ENCODE measurements at places on chromosomes 2 and 18. TPM values are rescaled to one million over a fixed set of nuclear protein-coding genes. Genes with fewer than 3 reads are reported as not detected.

The UCN gene
- 1.2 TPM for total RNA-seq

The SKOR2 gene
- total RNA-seq, result not detected

The CELF4 gene
- total RNA-seq, result not detected

The POU3F3 gene
- total RNA-seq, result not detected

DNA sequence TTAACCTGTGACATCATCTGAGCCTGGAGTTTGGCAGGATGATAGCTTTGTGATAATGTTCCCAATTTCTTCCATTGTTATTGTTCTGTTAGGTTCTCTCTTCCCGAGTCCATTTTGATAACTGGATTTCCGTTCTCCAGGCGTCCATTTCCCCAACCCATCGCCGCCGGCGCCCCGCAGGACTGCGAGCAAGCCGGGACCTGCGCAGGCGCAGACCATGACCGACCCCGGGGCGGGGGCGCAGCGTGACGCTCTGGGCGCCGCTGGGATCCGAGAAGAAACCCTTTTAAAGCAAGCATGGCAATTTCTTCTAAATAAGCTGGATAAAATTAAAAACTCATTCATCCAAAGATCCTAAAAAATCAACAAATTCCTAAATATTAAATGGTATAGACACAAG is at the start of gene SLC25A52:
SLC25A52 (minus strand) TSS at position 186 of the 400 bp plus-strand sequence. CDS start 219 bp downstream, outside the sequence.
- no peak for DNase-seq

- peak; percentile 82 for DNase-seq
Observed at GRCh38 chr2:160574468-160575140, 81.0 kb upstream of the RBMS1 start.

GRCh38 chr2:218729640-218730039 is 19.0 kb downstream of the TTLL4 start:
- DNase-seq, result no peak

Measured in LHCN-M2 (cell line).